ENCODE measurements at places on chromosomes 13 and 19.
A peak's percentile ranks its signal among the peaks of the same experiment; 100 is the strongest.

GRCh38 chr13:20489185-20489820 is 36.4 kb downstream of the CRYL1 start:
- no peak overlapping the region for H3K4me3 ChIP-seq
- H3K27me3 ChIP-seq, result no peaks in the 10 kb centered on the region
- H3K27ac ChIP-seq, result no peak overlapping the region
- no peak for DNase-seq
- no peaks in the 10 kb centered on the region for H3K36me3 ChIP-seq

- peak overlapping the region; percentile 44 for H3K4me3 ChIP-seq
- peaks cover 7% of the 10 kb centered on the region for H3K4me1 ChIP-seq
- no peak for DNase-seq
Observed at GRCh38 chr19:16326401-16327168, 2.0 kb downstream of the KLF2 start.

DNA sequence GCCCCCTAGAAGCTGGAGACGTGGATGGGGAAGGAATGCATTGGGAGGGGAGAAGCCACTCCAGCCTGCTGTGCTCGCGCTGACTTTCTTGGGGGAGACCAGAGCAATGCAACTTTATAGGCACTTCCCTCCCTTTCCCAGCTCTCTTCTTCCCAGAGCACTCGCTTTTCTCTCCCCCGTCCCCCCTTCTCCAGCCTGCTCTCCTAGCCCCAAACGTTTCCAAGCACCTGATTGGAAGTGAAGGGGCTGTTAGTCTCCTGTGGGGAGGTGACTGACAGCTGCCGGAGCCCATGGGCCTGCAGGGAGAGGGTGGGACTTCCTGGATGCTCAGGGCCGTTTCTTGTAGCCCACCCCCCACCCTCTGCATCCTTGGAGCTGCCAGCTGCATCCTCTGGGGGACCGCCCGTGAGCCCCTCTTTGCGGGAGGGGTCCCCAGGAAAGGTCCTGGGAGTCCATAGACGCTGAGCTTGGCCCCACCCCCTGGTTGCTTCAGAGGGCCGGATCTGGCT is 2.5 kb downstream of the HDGFL2 start:
- no peak overlapping the region for H3K27ac ChIP-seq
- peaks cover 9% of the 10 kb centered on the region for H3K4me1 ChIP-seq
- H3K36me3 ChIP-seq, result no peaks in the 10 kb centered on the region
- peak overlapping the region; percentile 68 for H3K4me3 ChIP-seq
- no peaks in the 10 kb centered on the region for H3K27me3 ChIP-seq
- no peak for DNase-seq

DNA sequence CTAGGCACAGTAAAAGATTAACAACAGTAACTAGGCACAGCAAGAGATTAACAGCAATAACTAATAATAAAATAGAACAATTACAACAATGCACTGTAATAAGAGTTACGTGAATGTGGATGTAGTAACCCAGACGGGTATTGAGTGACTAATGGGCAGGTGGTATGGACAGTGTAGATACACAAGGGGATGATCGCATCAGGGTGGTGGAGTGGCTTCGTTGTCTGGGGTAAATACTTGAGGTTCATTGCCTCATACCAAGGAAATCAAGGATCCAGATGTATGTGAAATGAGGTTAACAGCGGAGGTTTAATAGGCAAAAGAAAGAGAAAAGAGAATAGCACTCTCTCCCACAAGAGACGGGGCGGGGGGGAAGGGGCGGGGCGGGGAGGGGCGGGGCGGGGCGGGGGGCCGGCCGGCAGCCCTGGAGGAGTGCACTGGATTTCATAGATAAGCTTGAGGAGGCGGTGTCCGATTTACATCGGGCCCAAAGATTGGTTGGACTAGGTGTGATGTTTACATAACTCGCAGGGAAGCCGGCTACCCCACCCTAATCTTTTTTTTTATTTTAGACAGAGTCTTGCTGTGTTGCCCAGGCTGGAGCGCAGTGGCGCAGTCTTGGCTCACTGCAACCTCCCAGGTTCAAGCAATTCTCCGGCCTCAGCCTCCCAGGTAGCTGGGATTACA is 106.3 kb downstream of the KCTD15 start:
- H3K4me3 ChIP-seq, result no peak overlapping the region
- H3K36me3 ChIP-seq, result no peaks in the 10 kb centered on the region
- H3K4me1 ChIP-seq, result peaks cover 3% of the 10 kb centered on the region

GRCh38 chr13:98216135-98216565 is 39.1 kb upstream of the RNF113B start:
- H3K27me3 ChIP-seq, result no peaks in the 10 kb centered on the region
- peak; percentile 32 for DNase-seq
- H3K27ac ChIP-seq, result no peak overlapping the region
- H3K4me3 ChIP-seq, result no peak overlapping the region

DNA sequence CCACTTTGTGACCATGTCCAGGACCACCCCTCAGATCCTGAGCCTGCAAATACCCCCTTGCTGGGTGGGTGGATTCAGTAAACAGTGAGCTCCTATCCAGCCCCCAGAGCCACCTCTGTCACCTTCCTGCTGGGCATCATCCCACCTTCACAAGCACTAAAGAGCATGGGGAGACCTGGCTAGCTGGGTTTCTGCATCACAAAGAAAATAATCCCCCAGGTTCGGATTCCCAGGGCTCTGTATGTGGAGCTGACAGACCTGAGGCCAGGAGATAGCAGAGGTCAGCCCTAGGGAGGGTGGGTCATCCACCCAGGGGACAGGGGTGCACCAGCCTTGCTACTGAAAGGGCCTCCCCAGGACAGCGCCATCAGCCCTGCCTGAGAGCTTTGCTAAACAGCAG is 7.7 kb upstream of the CEACAM7 start:
- DNase-seq, result no peak
- H3K4me3 ChIP-seq, result no peak overlapping the region
- H3K27me3 ChIP-seq, result no peaks in the 10 kb centered on the region
- H3K4me1 ChIP-seq, result no peaks in the 10 kb centered on the region
- no peak overlapping the region for H3K27ac ChIP-seq
- no peaks in the 10 kb centered on the region for H3K36me3 ChIP-seq

GRCh38 chr13:27500806-27501534 is 50.6 kb upstream of the MTIF3 start:
- no peak overlapping the region for H3K4me3 ChIP-seq
- H3K27me3 ChIP-seq, result no peaks in the 10 kb centered on the region
- H3K4me1 ChIP-seq, result no peaks in the 10 kb centered on the region
- DNase-seq, result no peak

DNA sequence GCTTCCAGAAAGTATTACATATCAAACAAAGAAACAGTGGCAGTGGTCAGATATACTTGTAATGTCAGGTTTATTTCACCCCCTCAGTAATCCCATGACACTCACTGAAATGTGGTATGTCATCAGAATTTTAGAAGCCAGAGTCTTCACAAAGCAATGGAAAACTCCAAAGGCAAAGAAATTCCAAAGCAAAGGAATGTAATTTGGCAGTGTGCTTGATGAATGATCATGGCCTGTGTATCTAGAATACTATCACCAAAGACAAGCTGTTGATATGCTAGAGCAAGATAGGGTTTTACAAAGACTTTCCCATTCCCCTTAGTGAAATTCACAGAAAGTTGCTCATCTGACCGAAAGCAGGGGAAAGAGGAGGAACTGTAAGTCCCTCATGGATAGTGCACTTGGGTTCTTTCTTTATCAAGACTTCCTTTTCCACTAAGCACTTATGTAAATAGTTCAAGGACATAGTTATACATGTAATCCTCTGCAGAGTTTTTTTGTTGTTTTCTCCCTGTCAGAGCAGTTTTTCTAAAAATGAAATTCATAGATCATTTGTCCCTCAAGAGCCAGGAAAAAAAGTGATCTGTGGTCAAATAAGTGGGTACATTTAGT is 243.4 kb downstream of the NHLRC3 start:
- no peaks in the 10 kb centered on the region for H3K4me1 ChIP-seq
- DNase-seq, result no peak
- H3K4me3 ChIP-seq, result no peak overlapping the region
- H3K36me3 ChIP-seq, result no peaks in the 10 kb centered on the region
- no peak overlapping the region for H3K27ac ChIP-seq
- no peaks in the 10 kb centered on the region for H3K27me3 ChIP-seq

GRCh38 chr13:85541476-85541875 is 257.7 kb downstream of the SLITRK6 start:
- no peaks in the 10 kb centered on the region for H3K4me1 ChIP-seq
- no peak overlapping the region for H3K27ac ChIP-seq
- no peaks in the 10 kb centered on the region for H3K36me3 ChIP-seq
- DNase-seq, result no peak
- H3K4me3 ChIP-seq, result no peak overlapping the region
- H3K27me3 ChIP-seq, result no peaks in the 10 kb centered on the region

GRCh38 chr13:45454204-45454603 is 10.5 kb upstream of the COG3 start:
- no peak overlapping the region for H3K4me3 ChIP-seq
- H3K4me1 ChIP-seq, result no peaks in the 10 kb centered on the region
- H3K27me3 ChIP-seq, result no peaks in the 10 kb centered on the region

GRCh38 chr19:35879770-35880317 is 11.5 kb downstream of the APLP1 start:
- no peak overlapping the region for H3K4me3 ChIP-seq
- no peaks in the 10 kb centered on the region for H3K36me3 ChIP-seq
- no peaks in the 10 kb centered on the region for H3K4me1 ChIP-seq
- H3K27me3 ChIP-seq, result peaks cover 7% of the 10 kb centered on the region

DNA sequence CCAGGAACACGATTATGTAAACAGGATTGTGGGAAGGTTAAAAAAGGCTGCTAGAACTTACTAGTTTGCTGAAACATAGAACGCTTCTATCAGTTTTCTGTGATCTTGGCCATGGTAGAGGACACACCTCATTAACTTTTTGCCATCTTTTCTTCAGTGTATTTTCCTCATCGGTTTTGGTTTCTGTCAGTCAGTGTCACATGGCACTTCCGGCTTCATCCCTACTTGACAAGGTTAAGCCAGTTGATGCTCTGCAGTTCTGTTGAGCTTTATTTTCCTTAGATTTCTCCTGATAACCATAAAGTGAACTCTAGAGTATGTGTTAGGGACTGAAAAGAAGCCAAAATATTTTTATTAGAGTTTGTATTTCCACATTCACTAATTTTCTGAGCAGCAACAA is 147.5 kb downstream of the NDFIP2 start:
- DNase-seq, result no peak
- no peak overlapping the region for H3K4me3 ChIP-seq
- no peaks in the 10 kb centered on the region for H3K4me1 ChIP-seq
- H3K27me3 ChIP-seq, result no peaks in the 10 kb centered on the region

GRCh38 chr13:28031220-28031895 is 42.9 kb upstream of the URAD start:
- H3K27ac ChIP-seq, result no peak overlapping the region
- no peak overlapping the region for H3K4me3 ChIP-seq
- DNase-seq, result no peak
- H3K27me3 ChIP-seq, result no peaks in the 10 kb centered on the region

- DNase-seq, result no peak
- no peaks in the 10 kb centered on the region for H3K4me1 ChIP-seq
- no peaks in the 10 kb centered on the region for H3K27me3 ChIP-seq
- no peak overlapping the region for H3K4me3 ChIP-seq
Observed at GRCh38 chr13:43880926-43881325, 1.2 kb downstream of the LACC1 start.

Measured in uterus (tissue), 4 donors.